ENCODE measurements at places on chromosomes 13 and 19.

DNA sequence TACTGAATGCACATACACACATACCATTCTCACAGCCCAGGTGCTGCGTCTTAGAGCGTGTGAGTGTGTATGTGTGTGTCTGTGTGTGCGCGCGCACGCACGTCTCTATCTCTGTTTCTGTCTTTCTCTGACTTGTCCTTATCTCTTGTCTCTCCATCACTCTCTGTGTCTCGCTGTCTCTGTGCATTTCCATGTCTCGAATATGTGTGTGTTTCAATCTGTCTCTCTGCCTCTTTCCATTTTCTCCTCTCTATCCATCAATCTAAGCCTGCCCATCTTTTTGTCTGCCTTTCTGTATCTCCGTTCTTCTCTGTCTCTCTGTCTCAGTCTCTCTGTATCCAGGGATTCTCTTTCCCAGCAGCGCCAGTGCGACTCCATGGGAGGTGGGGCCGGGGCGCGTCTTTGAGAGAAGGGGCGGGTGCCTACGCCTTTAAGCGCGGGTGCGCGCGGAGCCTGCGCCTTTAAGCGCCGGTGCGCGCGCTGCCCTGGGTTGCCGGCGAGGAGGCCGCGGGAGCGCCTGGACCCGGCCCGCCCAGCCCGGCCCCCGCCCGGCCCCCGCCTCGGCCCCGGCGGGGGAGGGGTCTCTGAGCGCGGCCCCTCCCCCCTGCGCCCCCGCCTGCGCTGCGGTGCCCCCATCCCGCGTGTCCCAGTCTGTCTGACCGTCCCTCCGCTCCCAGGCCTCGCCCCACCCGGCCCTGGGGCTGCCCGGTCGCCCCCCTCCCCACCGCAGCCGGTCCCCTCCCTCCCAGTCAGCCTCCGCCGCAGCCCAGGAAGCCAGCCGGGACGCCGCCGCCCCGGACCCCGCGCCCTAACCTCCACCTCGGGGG, at the start of gene LRFN3:
LRFN3 (plus strand) TSS at position 464 of the 827 bp plus-strand sequence. CDS start 3,052 bp downstream, outside the sequence.
- peak; percentile 51 for DNase-seq

DNA sequence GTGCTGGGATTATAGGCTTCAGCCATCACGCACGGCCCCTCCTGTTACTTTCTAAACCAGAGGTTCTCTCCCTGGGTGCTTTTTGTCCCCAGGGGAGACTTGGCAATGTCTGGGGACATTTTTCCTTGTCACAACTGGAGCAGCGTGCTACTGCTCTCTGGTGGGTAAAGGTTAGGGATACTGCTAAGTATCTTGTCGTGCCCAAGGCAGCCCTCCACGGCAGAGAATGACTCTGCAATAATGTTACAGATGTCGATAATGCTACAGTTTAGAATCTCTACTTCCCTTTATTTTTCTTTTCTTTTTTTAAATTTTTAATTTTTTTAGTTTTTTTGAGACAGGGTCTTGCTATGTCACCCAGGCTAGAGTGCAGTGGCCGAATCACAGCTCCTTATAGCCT, 38.0 kb downstream of the ADGRE1 start:
- no peak for DNase-seq

DNA sequence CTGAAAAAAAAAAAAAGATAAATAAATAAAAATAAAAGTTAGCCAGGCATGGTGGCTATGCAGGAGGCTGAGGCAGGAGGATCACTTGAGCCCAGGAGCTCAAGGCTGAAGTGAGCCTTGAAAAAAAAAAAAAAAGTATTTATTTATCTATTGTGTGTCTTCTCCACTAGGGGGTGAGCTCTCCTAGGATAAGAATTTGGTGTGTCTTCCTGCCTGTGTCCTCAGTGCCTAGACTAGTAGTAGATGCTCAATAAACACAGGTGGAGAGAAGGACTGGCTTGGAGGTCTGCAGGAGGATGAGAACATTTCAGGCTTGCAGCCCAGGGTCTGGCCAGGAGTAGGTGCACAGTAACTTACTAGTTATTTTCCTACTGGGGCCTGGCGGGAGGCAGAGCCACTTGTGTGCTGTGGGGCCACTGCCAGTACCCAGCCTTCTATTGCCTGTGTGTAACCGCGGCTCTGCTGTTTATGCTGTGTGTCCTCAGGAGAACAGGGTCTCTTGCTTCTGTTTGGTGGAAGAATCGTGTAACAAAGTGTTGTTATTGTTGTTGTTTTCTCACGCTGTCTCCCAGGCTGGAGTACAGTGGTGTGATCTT, 5.4 kb downstream of the LMTK3 start:
- DNase-seq = no peak

GRCh38 chr13:23637829-23638228, 67.6 kb downstream of the TNFRSF19 start:
- DNase-seq = no peak

DNA sequence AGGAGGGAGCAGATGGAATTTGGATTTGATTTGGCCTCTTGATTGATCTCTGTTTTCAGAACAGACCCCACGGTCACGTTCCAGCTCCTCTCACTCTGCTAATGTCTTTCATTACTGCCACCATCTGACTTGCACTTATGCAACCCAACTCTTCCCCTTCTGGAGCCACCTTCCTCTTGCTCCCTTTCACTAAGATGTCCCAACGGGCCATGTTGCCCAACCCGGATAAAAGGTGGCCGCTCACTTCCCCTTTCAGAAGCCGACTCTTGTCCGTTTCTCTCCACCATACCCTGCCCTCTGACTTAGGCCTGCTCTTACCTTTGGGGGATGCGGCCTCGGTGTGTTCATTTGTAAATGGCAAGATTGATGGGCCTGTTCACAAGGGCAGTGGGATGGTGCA, 27.4 kb upstream of the CYP4F8 start:
- DNase-seq = no peak

- no peak for DNase-seq
These were observed 63.7 kb downstream of the UBL3 start for GRCh38 chr13:29786698-29787097.

GRCh38 chr19:30593975-30594745, 222.0 kb downstream of the ZNF536 start:
- DNase-seq = no peak

GRCh38 chr13:48626726-48627451, 26.8 kb upstream of the CYSLTR2 start:
- no peak for DNase-seq

DNA sequence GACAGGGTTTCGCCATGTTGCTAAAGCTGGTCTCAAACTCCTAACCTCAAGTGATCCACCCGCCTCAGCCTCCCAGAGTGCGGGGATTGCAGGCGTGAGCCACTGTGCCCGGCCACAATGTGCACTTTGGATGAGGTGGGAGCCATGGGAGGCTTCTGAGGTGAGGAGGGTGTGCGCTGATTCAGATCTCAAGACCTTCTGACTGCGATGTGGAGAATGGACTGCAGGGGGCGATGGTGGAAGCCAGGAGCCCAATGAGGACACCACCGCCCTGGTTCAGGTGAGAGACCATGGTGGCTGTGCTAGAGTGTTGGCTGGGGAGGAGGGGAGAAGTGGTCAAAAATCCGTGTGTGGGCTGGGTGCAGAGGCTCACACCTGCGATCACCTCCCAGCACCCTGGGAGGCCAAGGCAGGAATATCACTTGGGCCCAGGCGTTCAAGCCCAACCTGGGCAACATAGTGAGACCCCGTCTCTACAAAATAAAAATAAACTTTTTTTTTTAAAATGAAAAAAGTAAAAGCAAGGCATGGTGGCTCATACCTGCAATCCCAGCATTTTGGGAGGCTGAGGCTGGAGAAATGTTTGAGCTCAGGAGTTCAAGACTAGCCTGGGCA, 5.6 kb downstream of the INAFM1 start:
- peak; percentile 65 for DNase-seq

- DNase-seq = no peak
These were observed 121.7 kb upstream of the EDNRB start for GRCh38 chr13:78040205-78040830.

GRCh38 chr13:106905380-106906162, 337.6 kb upstream of the ARGLU1 start:
- no peak for DNase-seq

DNA sequence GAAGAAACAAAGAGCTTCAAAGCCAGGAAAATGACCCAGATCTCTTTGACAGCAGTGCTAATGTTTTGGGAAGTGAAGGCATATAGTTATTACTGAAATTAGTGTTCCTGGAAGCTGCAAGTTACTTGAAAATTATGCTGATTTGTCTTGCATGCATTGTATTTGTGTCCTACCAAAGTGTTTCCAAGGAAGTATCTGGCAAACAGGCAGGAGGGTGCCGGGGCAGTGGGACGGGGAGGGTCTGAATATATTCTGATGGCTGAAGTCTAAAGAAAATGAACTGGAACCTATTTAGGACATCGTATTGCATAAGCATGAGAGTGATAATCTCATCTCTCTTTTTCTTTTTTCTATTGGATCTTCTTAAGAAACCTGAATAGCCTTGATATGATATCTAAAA, 9.0 kb downstream of the RNASEH2B start:
- DNase-seq = no peak

DNA sequence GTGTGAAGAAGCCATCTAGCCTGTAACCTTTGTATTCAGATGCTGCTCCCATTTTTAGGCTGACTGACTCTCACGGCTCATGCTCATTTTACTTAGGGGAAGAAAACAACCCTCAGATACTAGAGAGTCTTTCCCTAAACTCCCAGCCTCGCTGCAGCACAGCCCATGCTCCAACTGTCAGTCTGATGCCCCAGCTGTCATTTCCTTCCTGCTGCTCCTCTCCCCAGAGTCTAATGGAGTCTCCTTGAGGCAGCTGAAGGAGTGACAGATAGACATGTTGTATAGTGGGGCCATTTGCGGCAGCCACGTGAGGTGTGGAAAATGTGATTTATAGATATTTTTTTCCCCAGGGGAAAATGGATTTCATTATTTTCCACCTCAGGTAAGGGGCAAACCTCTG, 59.2 kb upstream of the OLFM4 start:
- DNase-seq = no peak

DNA sequence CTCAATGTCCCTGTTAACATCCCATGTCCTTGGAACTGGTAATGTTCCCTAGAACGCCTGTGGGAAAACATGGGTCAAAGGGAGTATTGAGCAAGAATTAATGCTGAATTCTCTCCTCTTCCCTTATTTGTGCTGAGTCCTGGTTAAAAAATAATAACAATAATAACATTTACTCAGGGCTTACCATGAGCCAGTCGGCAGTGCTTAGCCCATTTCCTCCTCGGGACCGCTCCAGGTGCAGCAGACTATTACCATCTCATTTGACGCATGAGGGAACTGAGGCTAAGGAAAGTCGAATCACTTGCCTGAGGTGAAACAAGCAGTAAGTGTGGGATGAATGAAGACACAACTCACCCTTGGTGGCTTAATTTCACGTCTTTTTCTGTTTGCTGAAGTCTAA, 33.6 kb upstream of the SLC15A1 start:
- no peak for DNase-seq

DNA sequence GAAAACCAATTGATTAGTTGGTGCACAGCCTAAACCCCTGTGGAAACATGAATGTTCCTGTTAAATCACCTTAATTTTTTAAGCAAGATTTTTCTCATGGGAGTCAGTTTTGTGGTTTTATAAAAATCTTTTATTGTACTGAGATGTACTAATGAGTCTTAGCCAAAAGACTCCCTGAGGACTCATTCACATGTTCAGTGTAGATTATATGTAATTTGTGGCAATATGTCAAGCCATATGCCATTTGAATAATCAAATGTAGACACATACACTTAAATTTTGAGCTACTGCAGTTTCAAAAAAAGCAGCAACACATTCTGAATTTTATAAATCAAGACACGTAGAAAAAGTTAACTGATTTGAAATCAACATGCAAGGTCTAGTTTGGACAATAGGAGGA, 395.2 kb downstream of the MYO16 start:
- no peak for DNase-seq

DNA sequence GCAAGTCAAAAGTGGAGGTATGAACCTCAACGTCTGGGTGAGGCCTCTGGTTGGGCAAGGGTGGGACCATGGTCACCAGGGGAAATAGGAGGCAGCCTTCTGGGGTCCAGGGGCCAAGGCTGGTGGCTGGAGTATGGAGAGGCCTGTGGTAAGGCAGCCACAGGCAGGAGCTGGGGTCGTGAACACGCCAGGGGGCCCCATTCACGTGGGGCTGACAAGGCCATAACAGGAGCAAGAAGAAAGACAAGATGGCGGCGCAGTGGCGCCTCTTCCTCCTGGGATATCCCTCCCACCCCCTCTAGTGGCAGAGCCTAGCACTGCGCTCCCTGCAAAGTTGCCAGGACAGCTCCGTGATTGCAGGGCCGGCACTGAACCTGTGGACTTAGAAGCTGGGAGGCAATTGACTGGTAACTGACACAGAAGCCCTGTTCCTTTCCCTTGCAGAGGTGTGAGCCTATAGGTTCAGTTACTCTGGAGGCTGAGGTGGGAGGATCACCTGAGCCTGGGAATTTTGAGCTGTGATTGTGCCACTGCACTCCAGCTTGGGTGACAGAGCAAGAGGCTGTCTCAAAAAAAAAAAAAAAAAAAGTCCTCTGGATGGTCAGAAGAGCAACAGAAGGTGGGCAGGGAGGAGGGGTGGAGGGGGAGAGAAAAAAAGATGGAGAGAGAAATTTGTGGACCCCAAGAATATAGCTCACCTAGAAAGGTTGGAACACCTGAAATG, 19.7 kb upstream of the EDDM13 start:
- peak; percentile 65 for DNase-seq

DNA sequence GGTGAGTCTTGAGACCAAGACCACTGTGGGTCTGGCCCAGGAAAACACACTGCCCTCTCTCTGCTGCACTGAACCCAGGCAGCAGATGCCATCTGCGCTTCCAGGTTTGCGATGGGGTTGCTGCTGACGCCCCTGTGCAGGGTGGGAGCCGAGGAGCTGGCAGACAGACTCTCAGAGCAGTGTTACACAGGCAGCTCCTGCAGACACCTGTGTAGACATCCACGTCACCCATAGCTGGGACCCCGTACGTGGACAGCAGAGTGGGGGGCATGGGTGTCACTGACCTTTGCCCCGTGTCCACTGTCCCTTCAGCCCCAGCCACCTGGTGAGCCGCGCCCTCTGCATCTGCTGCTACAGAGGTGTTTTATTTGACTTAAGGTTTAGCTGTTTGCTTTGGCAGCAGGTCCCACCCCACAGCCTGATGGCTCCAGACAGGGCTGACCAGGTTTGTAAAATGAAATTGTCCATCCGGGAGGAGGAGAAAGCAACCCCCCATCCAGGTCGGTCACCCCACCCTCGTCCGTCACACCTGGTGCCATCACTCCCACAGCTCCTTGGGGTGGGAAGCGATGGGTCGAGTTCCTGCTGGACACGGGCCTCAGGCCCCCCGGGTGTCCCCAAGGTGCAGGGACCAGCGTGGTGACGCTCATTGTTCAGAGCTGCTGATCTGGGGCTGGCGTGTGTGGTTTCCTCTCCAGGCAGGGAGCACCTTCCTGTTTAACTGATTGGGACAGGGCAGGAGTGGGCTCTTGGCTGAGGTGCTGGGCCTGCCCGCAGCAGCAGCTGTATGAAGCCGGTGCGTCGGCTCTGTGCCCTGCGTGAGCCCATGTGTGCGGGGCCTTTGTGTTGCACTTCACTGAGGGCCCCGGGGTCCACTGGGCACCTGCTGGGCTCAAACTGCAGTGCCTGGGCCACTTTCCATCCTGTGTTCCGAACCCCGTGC, 28.4 kb downstream of the MCF2L start:
- DNase-seq = no peak

GRCh38 chr13:43272851-43273250, 249.5 kb downstream of the DNAJC15 start:
- DNase-seq = no peak

- DNase-seq = no peak
These were observed 462.0 kb upstream of the SPRY2 start for GRCh38 chr13:80802946-80803345.

All from stimulated activated CD8-positive, alpha-beta memory T cell treated with anti-CD3 and anti-CD28 coated beads, Interleukin-2, amount 100 ng/mL, for 48 hours (primary cell).